ENCODE measurements at places on chromosomes 16 and 17.
A peak's percentile ranks its signal among the peaks of the same experiment; 100 is the strongest.

DNA sequence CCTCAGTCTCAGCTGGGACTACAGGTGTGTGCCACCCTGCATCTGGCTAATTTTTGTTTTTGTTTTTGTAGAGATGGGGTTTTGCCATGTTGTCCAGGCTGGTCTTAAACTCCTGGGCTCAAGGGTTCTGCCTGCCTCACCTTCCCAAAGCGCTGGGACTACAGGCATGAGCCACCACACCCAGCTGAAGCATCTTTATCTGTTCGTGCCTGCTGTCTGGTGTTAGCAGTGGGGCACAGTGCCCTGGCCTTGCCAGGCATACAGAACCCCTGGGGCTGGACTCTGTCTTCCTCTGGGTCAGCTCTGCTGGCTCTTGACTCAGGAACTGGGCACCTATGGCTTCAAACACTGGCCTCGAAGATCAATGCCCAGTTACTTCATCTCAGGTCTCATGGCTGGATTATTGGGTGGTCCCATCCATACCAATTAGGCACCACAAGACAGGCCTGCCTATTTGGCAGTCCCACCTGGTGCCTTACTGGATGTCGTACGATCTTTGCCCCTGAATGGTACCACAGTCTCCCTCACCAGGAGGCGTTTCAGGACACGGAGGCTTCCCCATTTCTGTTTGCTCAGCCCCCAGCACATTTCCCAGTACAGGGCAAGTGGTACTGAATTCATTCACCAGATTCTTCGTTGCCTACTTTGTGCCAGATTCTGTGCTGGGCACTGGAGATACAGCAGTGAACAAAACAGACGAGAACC lies 99.3 kb downstream of the RAB11FIP4 start:
- DNase-seq = no peak

- peak; percentile 6 for DNase-seq
These were observed 415.1 kb downstream of the NPIPA8 start for GRCh38 chr16:17921357-17921978.

GRCh38 chr16:77234611-77235010 lies 35.4 kb downstream of the SYCE1L start:
- no peak for DNase-seq

DNA sequence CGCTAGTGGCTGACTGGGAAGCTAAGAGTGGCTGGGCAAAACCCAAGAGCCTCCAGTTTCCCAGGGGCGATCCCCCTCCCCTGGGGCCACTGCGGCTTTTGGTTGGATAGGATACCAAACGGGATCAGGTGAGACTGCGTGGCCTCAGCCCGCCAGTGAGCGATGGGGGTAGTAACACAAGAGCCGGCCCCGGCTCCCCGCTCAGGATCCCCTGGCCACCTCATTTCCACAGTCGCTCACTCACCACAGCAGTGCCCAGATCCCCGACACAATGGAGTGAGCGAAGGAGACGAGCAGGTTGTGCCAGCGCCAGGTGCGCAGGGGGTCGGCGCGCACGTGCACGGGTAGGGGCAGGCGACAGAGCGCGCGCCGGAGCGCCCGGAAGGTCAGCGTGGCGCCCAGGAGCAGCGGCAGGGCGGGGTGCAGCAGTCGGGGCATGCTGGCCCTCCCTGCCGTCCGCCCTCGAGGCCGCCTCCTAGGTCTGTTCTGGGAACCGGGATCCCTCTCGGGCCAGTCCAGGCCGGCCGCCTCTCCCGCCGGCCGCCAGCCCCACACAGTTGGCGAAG lies 290 bp downstream of the TLCD1 start:
- no peak for DNase-seq

GRCh38 chr17:32461853-32462617 lies 17.7 kb downstream of the PSMD11 start:
- peak; percentile 40 for DNase-seq

DNA sequence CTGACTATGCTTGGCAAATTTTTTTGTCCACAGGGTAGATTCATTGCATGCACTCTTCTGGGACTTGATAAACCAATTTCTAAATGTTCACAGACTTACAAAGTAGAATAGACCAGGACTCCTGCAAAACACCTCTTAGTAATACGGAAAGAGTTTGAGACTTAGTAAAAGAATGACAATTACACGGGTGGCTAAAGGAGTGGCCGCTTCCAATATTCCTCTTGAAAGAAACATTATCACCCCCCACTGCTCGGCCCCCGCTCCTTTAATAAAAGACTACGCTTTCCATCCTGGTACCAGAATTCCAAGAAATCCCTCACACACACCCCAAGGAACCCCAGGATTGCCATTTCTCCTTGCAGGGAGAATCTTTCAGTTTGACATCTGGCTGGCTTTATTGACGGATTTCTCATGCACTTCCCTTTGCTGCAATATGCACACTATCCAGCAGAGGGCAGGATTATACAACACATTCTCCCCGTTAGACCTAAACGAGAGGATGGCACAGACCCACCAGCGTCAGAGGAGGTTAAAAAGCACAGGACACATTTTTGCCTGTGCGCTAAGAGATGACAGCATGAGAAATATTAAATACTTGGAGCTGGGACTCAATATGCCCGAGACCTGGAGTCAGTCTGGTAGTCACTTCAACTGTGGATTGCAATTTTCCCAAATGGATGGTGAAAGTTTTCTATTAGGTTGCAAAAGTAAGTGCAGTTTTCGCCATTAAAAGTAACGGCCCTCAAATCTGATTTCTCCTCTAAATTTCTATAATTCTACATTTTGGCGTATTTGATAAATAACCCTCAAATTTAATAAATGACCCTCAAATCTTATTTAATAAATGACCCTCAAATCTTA lies 46.6 kb upstream of the NUDT7 start:
- peak; percentile 12 for DNase-seq

GRCh38 chr17:37818689-37819088 lies 73.8 kb upstream of the HNF1B start:
- no peak for DNase-seq

DNA sequence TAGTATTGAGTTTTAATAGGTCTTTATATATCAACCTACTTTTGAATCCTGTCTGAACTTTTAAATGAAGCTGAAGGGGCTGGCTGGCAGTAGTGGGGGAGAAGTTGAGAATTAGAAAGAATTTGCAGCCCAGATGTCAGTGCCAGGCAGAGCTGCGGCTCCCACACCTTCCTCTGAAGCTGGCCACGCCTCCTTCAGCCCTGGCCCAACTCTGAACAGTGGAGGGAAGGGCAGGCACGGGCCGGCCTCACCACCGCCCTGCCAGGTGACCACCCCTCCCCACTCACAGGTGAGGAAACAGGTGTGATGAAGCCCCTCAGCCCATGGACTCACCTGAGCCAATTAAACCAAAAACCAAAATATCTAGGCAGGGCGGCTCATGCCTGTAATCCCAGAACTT lies 87.0 kb downstream of the MGAT5B start:
- no peak for DNase-seq

All from activated CD8-positive, alpha-beta memory T cell treated with anti-CD3 and anti-CD28 coated beads for 4 hours (primary cell).